ENCODE measurements at places on chromosomes 1 and 21. TPM values are rescaled to one million over a fixed set of nuclear protein-coding genes. Genes with fewer than 3 reads are reported as not detected.

LCE2A gene
- total RNA-seq = not detected

LAD1 gene
- not detected for total RNA-seq

HSF2BP gene
- 1.5 TPM for total RNA-seq

ACKR1 gene
- total RNA-seq = not detected

NTRK1 gene
- 4.4 TPM for total RNA-seq

SH2D1B gene
- total RNA-seq = not detected

TCEA3 gene
- 5.5 TPM for total RNA-seq

CYP4Z1 gene
- not detected for total RNA-seq

CPLANE2 gene
- total RNA-seq = 2.4 TPM

DLGAP3 gene
- total RNA-seq = 0.66 TPM

IGSF21 gene
- total RNA-seq = not detected

F5 gene
- 57.8 TPM for total RNA-seq
